Liver (tissue), 10 donors: ENCODE measurements at places on chromosomes 3 and 15. TPM values are rescaled to one million over a fixed set of nuclear protein-coding genes. Genes with fewer than 3 reads are reported as not detected.

The SNURF gene
- 13.7 TPM for total RNA-seq

The C2CD4A gene
- total RNA-seq = not detected

The P2RY1 gene
- 7.5 TPM for total RNA-seq

The ACAN gene
- total RNA-seq = under 0.01 TPM

The MESP1 gene
- 0.14 TPM for total RNA-seq

The STAC gene
- total RNA-seq = 0.50 TPM

The STAG1 gene
- total RNA-seq = 28.0 TPM

GRCh38 chr15:89761009-89761831 is 10.2 kb upstream of the MESP1 start:
- peak overlapping the region; percentile 36 for H3K27ac ChIP-seq
- H3K36me3 ChIP-seq = no peaks in the 10 kb centered on the region
- H3K27me3 ChIP-seq = no peaks in the 10 kb centered on the region
- no peak overlapping the region for H3K4me3 ChIP-seq
- peaks cover 15% of the 10 kb centered on the region for H3K4me1 ChIP-seq

GRCh38 chr15:39075756-39076341 is 505.0 kb upstream of the THBS1 start:
- no peaks in the 10 kb centered on the region for H3K27me3 ChIP-seq
- no peak overlapping the region for H3K4me3 ChIP-seq
- DNase-seq = no peak
- no peaks in the 10 kb centered on the region for H3K4me1 ChIP-seq
- H3K27ac ChIP-seq = no peak overlapping the region

GRCh38 chr15:32007355-32007960 is 22.9 kb upstream of the CHRNA7 start:
- H3K36me3 ChIP-seq = no peaks in the 10 kb centered on the region
- no peaks in the 10 kb centered on the region for H3K4me1 ChIP-seq
- no peak overlapping the region for H3K4me3 ChIP-seq
- DNase-seq = no peak

- no peaks in the 10 kb centered on the region for H3K27me3 ChIP-seq
- no peak overlapping the region for H3K4me3 ChIP-seq
- no peak for DNase-seq
- H3K4me1 ChIP-seq = no peaks in the 10 kb centered on the region
- peak overlapping the region; percentile 48 for H3K27ac ChIP-seq
These were observed 19.9 kb downstream of the FYCO1 start for GRCh38 chr3:45975686-45976085.

DNA sequence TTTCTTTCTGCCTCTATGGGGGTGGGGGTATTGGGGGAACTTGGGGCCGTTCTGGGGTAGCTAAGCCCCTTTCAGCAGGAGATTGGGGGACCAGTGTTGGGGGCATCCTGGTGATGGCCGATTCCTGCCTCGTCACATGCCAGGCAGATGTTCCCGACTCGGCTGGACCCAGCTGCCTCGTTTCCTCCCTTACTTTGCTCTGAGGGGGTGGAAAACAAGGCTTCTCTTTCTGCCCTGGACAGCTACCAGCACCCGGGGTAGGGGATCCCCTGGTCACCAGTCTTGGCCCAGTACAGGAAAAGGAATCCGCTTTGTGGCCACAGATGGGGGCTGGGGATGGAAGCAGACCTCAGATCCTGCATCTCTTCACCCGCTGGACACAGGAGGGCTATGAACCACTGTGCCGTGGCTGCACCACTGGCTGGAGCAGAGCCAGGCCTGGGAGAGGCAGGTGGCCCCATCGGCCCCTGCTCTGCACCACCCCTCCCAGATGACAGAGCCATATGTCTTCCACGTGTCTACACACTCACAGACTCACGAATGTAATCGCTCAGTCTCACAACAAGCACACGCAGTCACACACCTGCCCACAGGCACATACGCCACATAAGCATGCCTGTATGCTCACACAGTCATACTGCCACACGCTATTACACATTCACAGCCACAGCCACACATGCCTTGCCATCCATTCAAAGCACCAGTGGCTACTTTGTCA is 12.4 kb downstream of the SNX33 start:
- H3K27me3 ChIP-seq = no peaks in the 10 kb centered on the region
- no peak overlapping the region for H3K27ac ChIP-seq
- H3K36me3 ChIP-seq = peaks cover 6% of the 10 kb centered on the region
- no peak for DNase-seq

- H3K4me1 ChIP-seq = no peaks in the 10 kb centered on the region
- H3K27ac ChIP-seq = no peak overlapping the region
- H3K27me3 ChIP-seq = no peaks in the 10 kb centered on the region
- H3K4me3 ChIP-seq = no peak overlapping the region
- H3K36me3 ChIP-seq = no peaks in the 10 kb centered on the region
These were observed 130.1 kb downstream of the RTP4 start for GRCh38 chr3:187498211-187498724.

DNA sequence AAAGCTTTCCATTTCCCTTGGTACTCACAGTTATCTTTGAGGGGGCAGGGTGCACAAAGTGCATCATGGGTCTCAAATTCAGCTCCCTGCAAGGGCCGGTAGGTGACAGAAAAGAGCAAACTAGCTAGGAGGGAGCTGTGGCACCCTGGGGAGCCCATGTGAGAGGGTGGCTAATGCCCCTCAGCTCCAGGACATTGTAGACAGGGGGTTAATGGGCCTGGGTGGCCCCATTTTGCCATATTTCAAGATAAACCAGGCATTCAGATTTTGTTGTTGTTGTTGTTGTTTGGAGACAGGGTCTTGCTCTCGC is 3.7 kb upstream of the SLC6A6 start:
- no peak overlapping the region for H3K27ac ChIP-seq
- DNase-seq = no peak
- H3K4me3 ChIP-seq = no peak overlapping the region

- no peaks in the 10 kb centered on the region for H3K27me3 ChIP-seq
- no peak for DNase-seq
- no peaks in the 10 kb centered on the region for H3K36me3 ChIP-seq
- H3K4me1 ChIP-seq = peaks cover 2% of the 10 kb centered on the region
- no peak overlapping the region for H3K4me3 ChIP-seq
These were observed 13.6 kb downstream of the TBC1D23 start for GRCh38 chr3:100274361-100274760.

- H3K4me3 ChIP-seq = no peak overlapping the region
- DNase-seq = no peak
- no peaks in the 10 kb centered on the region for H3K27me3 ChIP-seq
- no peaks in the 10 kb centered on the region for H3K4me1 ChIP-seq
- no peak overlapping the region for H3K27ac ChIP-seq
These were observed 31.3 kb upstream of the BLM start for GRCh38 chr15:90685591-90686434.

DNA sequence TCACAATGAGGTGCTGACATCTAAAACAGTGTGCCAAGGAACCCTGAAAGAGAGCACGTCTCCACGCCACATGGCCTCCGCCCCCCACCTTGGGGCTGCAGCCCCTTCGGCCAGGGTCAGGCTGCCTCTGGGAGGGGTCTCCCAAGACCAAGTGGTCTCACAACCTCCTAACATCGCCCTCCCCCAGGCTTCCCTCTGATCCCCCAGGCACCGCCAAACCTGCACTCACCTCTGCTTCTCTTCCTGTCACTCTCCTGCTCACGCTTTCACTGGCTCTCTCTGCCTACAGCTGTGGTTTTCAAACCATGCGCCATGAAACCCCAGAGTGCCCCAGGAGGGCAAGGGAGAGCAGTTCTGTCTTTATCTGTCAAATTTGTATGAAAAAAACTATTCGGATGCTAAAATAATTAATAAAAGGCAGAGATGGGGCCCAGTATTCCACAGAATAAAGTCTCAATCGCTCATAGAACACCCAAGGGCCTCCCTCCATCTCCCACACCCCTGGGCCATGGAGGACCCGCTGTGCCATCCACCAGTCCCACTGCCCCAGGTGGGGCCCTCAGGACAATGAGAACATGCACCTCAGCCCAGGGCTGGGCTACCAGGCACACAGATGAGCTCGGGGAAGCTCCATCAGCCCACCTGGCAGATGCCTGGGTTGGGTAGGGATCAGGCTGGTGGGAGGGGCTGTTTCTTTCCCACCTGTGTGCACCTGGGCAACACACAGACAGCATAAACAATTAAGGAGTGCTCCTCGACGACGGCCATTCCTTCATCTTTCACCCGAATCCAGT is 21.5 kb downstream of the CYFIP1 start:
- no peaks in the 10 kb centered on the region for H3K36me3 ChIP-seq
- no peak overlapping the region for H3K27ac ChIP-seq
- no peak for DNase-seq
- no peaks in the 10 kb centered on the region for H3K27me3 ChIP-seq
- no peak overlapping the region for H3K4me3 ChIP-seq
- H3K4me1 ChIP-seq = peaks cover 6% of the 10 kb centered on the region
